ENCODE measurements at places on chromosomes 7 and 10.

GRCh38 chr7:154686305-154686704 is 316.6 kb downstream of the PAXIP1 start:
- no peak for DNase-seq

DNA sequence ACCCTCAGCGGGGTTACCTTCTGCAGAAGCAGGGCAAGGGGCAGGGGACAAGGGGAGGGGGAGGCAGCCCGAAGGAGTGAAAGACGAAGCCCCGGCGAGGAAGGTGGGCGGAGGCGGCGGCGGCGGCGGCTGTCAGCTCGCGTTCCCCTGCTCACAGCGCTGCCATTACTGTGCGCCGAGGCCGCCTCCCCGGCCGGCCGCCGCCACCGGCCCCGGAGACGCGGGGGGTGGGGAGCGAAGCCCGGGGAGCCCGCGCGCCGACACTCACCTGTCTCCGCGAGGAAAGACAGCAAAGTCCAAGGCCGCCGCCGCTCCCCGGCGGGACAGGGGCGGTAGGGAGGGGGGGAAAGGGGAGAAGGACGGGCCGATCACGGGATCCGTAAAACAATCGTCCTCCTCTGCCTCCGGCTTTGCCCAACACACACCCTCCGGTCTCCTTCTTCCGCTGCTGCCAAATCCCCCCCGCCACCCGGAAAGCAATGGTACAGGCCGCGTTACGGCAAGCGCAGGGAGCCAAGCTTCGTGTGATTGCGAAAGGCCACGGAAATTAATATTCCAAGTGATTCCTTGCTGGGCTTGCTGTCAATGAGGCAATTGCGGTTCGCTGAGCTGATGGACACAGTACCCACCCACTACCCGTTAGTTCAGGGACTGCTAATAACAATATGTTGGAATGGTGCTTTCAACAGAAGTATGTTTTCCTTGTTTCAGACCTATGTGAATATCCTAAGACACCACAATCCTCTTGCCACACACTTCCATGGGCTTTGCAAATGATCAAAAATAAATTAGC is at the start of gene CUL2:
CUL2 (minus strand) TSS at position 180 of the 793 bp plus-strand sequence. CDS start 19,024 bp downstream, outside the sequence.
- peak; percentile 92 for DNase-seq

DNA sequence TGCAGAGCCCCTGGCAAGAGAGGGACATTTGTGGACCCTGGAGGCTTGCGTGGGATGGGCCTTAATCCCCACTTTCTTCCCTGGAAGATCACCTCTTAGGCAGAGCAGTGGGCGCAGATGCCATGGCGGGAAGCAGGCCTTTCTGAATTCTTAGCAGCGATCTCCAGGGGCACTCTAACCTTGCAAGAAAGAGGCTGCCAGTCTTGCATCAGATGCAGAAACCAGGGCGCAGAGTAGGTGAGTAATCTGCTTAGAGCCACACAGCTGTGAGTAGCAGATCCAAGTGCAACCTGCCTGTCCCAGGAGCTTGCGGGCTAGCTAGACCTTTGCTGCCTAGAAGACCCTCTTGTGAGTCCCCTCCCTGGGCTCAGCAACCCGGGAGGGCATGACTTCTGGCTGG is 40.0 kb downstream of the KCTD7 start:
- no peak for DNase-seq

- no peak for DNase-seq
Measured at GRCh38 chr7:121041516-121042148, 53.1 kb downstream of the CPED1 start.

DNA sequence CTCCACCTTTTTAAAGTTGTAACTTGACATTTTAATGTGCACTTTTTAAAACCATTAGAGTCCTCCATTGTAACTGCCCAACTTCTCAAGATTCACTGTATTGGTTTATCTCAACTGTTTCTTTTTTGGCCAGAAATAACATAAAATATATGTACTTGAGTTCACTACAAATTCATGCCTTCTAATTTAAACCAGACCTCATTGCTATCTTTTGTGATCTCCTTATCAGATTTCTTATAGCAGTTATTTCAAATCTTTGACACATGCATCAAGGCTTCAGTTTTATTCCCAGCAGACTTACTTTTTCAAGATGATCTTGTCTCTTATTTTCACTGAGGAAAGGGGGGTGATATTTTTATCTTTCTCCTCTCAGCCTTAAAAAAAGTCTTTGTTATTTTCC is 154.3 kb downstream of the PHF14 start:
- DNase-seq, result no peak

- DNase-seq, result no peak
Measured at GRCh38 chr10:103427866-103428265, 24.3 kb downstream of the CALHM2 start.

GRCh38 chr7:31092606-31093005 is 40.5 kb downstream of the ADCYAP1R1 start:
- no peak for DNase-seq

DNA sequence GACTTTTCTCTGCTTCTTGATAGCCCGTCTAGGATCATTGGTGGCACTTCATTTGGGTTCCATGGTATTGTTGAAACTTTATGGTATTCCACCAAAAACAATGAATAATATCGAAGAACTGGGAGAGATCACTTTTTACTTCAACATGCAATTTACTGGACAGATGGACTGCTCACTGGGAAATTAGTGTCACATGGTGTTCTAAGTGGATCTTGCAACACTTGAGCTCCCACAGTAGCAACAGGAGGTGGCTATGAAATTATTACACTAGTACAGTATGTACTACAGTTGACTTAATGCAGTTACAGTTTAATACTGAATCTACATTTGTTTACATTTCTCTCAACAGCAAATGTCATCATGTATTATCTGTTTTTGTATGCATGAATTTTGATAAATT is 997.3 kb downstream of the REEP3 start:
- DNase-seq, result no peak

GRCh38 chr10:109957092-109957797 is 33.9 kb upstream of the XPNPEP1 start:
- DNase-seq, result no peak

GRCh38 chr7:78149787-78150186 is 351.2 kb downstream of the PHTF2 start:
- DNase-seq, result no peak

GRCh38 chr7:44604941-44605340 is 1.5 kb upstream of the OGDH start:
- DNase-seq, result no peak

- DNase-seq, result no peak
Measured at GRCh38 chr10:80787952-80788351, 250.2 kb downstream of the SH2D4B start.

- DNase-seq, result no peak
Measured at GRCh38 chr7:48637382-48637781, 287.0 kb upstream of the CDC14C start.

DNA sequence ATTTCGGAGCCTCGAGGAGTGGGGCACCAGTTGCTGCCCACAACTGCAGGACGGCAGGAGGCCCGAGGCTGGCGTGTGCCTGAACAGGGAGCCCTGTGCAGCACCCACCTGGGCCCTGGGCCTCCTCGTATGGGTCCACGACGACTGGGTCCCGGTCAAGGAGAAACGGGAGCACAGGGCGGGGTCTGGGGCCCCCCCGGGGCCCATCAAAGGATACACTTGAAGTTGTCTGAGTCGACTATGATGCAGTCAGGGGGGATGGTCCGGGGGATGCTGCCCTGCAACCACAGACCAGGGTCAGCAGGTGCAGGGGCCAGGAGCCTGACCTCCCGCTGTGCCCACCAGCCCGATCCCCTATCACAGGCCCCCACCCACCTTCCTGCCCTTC is 28.5 kb upstream of the NKX6-2 start:
- no peak for DNase-seq
